ENCODE measurements at places on chromosomes 2 and 18. TPM values are rescaled to one million over a fixed set of nuclear protein-coding genes. Genes with fewer than 3 reads are reported as not detected.

Gene MERTK
- 0.72 TPM for total RNA-seq

Gene ASIC4
- under 0.01 TPM for total RNA-seq

Gene CXCR2
- total RNA-seq: not detected

Gene CREG2
- total RNA-seq: 0.36 TPM

Gene ALPI
- not detected for total RNA-seq

Gene CPO
- total RNA-seq: not detected

Gene IL36G
- not detected for total RNA-seq

Gene BUB1
- 7.1 TPM for total RNA-seq

Gene SLC39A6
- total RNA-seq: 133 TPM

Gene MCM6
- 14.5 TPM for total RNA-seq

Gene COLEC11
- under 0.01 TPM for total RNA-seq

Gene SCN3A
- total RNA-seq: 0.59 TPM

Gene UGT1A5
- total RNA-seq: not detected

Gene ASPRV1
- total RNA-seq: 0.29 TPM

Gene SMAD7
- total RNA-seq: 76.0 TPM

Gene CLEC4F
- total RNA-seq: not detected

Gene ABCG8
- not detected for total RNA-seq

Gene RUFY4
- total RNA-seq: not detected

Gene ABHD1
- under 0.01 TPM for total RNA-seq

Gene CHRND
- total RNA-seq: not detected

Gene NEB
- 0.29 TPM for total RNA-seq

All from osteoblast (primary cell).